Central memory CD8-positive, alpha-beta T cell (primary cell): ENCODE measurements at places on chromosomes 12 and 14.

- no peak for DNase-seq
These were observed 5.3 kb upstream of the FICD start for GRCh38 chr12:108509806-108510205.

DNA sequence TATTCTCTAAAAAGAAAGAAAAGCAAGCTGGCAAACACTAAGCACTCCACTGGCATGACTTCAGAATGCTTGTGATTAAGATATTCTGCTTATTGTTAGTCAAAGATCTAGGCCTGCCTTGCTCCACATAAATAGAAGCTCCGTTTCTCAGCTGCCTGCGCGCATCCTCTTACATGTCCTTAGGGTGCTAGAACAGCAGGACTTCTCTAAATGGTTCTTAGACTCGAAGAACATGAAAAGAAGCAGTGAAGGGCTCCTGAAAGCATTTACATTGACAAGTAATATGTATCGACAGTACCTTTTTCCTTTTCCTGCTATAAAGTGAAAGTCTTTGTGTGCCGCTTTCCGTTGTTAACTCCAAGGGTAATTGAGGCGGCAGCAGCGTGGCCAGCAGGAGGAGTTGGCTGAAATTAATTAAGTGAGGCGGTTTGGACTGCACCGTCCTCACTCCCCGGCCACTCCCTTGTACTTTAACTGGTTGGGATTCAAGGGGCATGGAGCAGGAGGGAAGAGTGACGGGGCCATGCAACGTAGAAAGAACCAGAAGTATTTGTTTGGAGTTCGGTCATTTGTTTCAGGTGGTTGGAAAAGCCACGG lies 34.2 kb upstream of the OTX2 start:
- no peak for DNase-seq

DNA sequence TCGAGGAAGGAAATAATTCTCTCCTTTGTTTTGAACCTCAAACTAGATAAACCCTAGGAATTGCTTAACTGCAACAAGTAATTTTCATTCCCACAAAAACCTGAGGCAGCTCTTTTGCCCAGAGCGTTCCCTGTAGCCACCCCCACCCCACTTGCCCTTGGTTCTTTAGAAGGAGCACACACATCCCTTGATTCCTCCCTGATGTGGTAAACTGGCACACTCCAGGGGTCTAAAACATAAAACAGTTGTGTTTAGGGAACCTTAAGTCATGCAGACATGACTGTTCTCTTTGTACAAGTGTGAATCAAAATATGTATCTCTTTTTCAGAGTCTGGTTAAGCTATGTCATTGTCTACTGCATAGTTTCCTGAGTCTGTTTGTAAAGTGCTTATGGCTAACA lies 14.0 kb downstream of the MAPK1IP1L start:
- no peak for DNase-seq

GRCh38 chr12:106981788-106982187 lies 5.2 kb downstream of the MTERF2 start:
- no peak for DNase-seq

GRCh38 chr12:130658145-130658911 lies 57.8 kb downstream of the RIMBP2 start:
- DNase-seq: no peak

DNA sequence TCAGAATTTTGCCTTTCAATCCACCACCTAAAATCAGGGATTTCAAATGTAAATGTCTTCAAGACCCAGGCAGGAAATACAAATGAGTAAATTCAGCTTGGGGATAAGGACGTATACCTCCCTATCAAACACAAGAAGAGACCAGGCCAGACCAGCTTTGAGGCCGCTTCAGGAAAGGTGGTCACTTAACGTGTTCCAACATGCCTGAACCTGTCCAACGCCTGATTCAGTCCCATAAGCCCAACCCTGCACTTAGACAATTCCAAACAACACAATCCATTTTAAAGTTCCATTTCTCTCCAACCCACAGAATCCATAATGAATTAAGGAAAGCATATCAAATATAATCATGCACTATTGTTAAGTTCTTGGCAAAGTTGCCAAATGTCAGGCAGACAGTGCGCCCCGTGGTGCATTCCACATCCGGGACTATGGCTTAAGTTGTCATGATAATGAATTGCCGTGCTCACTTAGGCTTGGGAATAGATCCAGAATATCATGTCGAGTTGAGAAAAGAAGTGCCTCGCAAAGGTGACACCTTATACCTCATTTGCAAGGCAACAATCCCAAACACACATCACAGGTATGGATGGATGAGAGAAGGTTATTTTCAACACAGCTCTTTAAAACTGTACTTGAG lies 35.5 kb downstream of the CCDC60 start:
- no peak for DNase-seq
